Purkinje cell (primary cell): ENCODE measurements at places on chromosomes 11 and 22. TPM values are rescaled to one million over a fixed set of nuclear protein-coding genes. Genes with fewer than 3 reads are reported as not detected.

The VPREB1 gene
- not detected in 2 replicates for polyA plus RNA-seq

The ELMOD1 gene
- polyA plus RNA-seq, result 495 and 614 TPM in 2 replicates

The GLYAT gene
- not detected in 2 replicates for polyA plus RNA-seq

The MMP8 gene
- not detected in 2 replicates for polyA plus RNA-seq

The IGLL1 gene
- not detected in 2 replicates for polyA plus RNA-seq

The MN1 gene
- polyA plus RNA-seq, result 0.38 and 0.66 TPM in 2 replicates

The RAB38 gene
- not detected in 2 replicates for polyA plus RNA-seq

The NOX4 gene
- not detected in 2 replicates for polyA plus RNA-seq

The GGTLC3 gene
- polyA plus RNA-seq, result 0.32 TPM in 1 of 2 replicates, not detected in the other

The RTN4RL2 gene
- 0.16 TPM in 1 of 2 replicates, not detected in the other for polyA plus RNA-seq

The MAJIN gene
- polyA plus RNA-seq, result 3.6 and 3.8 TPM in 2 replicates

The CYP2D6 gene
- polyA plus RNA-seq, result 1.4 and 1.8 TPM in 2 replicates

The RASL10A gene
- polyA plus RNA-seq, result 9.5 TPM in 1 of 2 replicates, not detected in the other

The LRRC32 gene
- 2.6 TPM in 1 of 2 replicates, not detected in the other for polyA plus RNA-seq

The TREH gene
- polyA plus RNA-seq, result 1.4 and 1.7 TPM in 2 replicates

The FOLR1 gene
- polyA plus RNA-seq, result not detected in 2 replicates

The GPHA2 gene
- not detected in 2 replicates for polyA plus RNA-seq

The SAMM50 gene
- 35.1 and 39.4 TPM in 2 replicates for polyA plus RNA-seq

The MISFA gene
- polyA plus RNA-seq, result 2.6 and 3.8 TPM in 2 replicates

The AP5B1 gene
- polyA plus RNA-seq, result 0.08 and 0.35 TPM in 2 replicates

The RASSF7 gene
- 1.6 and 3.9 TPM in 2 replicates for polyA plus RNA-seq

The HBB gene
- polyA plus RNA-seq, result 105 and 131 TPM in 2 replicates

The POTEH gene
- polyA plus RNA-seq, result not detected in 2 replicates

The KCNK7 gene
- not detected in 2 replicates for polyA plus RNA-seq

The NTM gene
- 204 and 320 TPM in 2 replicates for polyA plus RNA-seq

The SAA1 gene
- not detected in 2 replicates for polyA plus RNA-seq

The APOA5 gene
- not detected in 2 replicates for polyA plus RNA-seq

The FAM89B gene
- 3.2 and 10.1 TPM in 2 replicates for polyA plus RNA-seq

The FOLR3 gene
- polyA plus RNA-seq, result not detected in 2 replicates

The OR5P2 gene
- polyA plus RNA-seq, result not detected in 2 replicates

The ASCL2 gene
- not detected in 2 replicates for polyA plus RNA-seq

The FJX1 gene
- 5.8 and 7.5 TPM in 2 replicates for polyA plus RNA-seq

The IL17REL gene
- polyA plus RNA-seq, result not detected in 2 replicates

The TYR gene
- polyA plus RNA-seq, result not detected in 2 replicates

The MPPED1 gene
- polyA plus RNA-seq, result 0.17 and 3.1 TPM in 2 replicates

The ANO3 gene
- polyA plus RNA-seq, result 6.2 TPM in 1 of 2 replicates, not detected in the other

The NPAS4 gene
- polyA plus RNA-seq, result 0.16 TPM in 1 of 2 replicates, not detected in the other

The SYCE3 gene
- 30.9 and 43.1 TPM in 2 replicates for polyA plus RNA-seq

The CARD18 gene
- polyA plus RNA-seq, result 0.46 TPM in 1 of 2 replicates, not detected in the other

The OR4A47 gene
- polyA plus RNA-seq, result not detected in 2 replicates

The SLC6A5 gene
- 0.14 and 0.60 TPM in 2 replicates for polyA plus RNA-seq

The DEFB131B gene
- not detected in 2 replicates for polyA plus RNA-seq

The CASP5 gene
- polyA plus RNA-seq, result not detected in 2 replicates

The PKNOX2 gene
- 0.36 and 2.1 TPM in 2 replicates for polyA plus RNA-seq

The PKDREJ gene
- polyA plus RNA-seq, result not detected in 2 replicates

The SLC17A6 gene
- polyA plus RNA-seq, result not detected in 2 replicates

The LGR4 gene
- polyA plus RNA-seq, result 103 and 137 TPM in 2 replicates

The SULT4A1 gene
- polyA plus RNA-seq, result 49.2 and 54.1 TPM in 2 replicates

The IGSF9B gene
- polyA plus RNA-seq, result 0.11 and 0.35 TPM in 2 replicates

The SLC5A4 gene
- polyA plus RNA-seq, result 0.22 and 0.39 TPM in 2 replicates

The SYT12 gene
- polyA plus RNA-seq, result 3.3 and 3.8 TPM in 2 replicates

The CLMP gene
- polyA plus RNA-seq, result 103 and 147 TPM in 2 replicates
